ENCODE measurements at places on chromosomes 5 and 9.

GRCh38 chr9:31556667-31557463 lies 827.6 kb upstream of the ACO1 start:
- no peak for DNase-seq

GRCh38 chr5:176653401-176654385 lies 6.4 kb downstream of the TSPAN17 start:
- DNase-seq: no peak

GRCh38 chr9:128246471-128246870 lies 29.3 kb downstream of the GOLGA2 start:
- DNase-seq: no peak

DNA sequence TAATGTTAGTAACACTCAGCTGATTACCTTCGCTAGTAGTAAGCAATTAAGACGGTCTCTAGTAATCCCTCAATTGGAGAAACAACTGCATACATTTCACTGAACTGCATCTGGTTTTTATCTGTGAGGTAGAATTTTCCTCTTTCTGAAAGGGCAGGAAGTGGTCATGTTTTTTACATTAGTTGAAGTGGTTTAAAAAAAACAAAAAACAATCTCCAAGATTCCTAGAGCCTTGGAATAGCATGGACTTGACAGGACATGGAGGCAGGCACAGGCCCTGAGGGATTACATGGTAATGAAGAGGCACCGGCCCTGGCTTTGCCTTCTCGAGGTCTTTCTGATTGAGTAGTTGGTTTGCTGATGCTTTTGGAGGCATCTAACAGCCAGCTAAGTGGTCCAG lies 25.8 kb downstream of the THBS4 start:
- DNase-seq: no peak

GRCh38 chr9:113187929-113188595 lies 33.0 kb downstream of the FKBP15 start:
- peak; percentile 33 for DNase-seq

- DNase-seq: no peak
These were observed 73.8 kb downstream of the MED27 start for GRCh38 chr9:132005899-132006298.

- peak; percentile 29 for DNase-seq
These were observed 4.3 kb upstream of the AGPAT2 start for GRCh38 chr9:136691316-136692184.

DNA sequence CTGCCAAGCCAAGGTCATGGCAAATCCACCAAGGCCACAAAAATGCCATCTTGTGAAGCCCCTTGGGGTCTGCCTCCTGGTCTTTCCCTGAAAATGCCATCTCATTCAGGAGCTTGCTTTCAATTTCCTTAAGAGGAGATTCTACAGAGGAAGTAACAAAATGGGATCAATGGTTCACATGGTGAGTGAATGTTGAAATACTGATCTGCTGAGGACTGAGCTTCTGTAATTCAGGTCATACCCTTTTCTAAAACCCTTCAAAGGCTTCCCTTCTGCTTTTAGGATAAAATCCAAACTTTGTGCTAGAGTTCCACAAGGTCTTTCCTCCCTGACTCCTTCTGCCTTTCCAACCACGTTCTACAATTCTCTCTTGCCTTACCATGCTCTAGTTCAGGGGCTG lies 24.7 kb upstream of the NR3C1 start:
- DNase-seq: no peak

DNA sequence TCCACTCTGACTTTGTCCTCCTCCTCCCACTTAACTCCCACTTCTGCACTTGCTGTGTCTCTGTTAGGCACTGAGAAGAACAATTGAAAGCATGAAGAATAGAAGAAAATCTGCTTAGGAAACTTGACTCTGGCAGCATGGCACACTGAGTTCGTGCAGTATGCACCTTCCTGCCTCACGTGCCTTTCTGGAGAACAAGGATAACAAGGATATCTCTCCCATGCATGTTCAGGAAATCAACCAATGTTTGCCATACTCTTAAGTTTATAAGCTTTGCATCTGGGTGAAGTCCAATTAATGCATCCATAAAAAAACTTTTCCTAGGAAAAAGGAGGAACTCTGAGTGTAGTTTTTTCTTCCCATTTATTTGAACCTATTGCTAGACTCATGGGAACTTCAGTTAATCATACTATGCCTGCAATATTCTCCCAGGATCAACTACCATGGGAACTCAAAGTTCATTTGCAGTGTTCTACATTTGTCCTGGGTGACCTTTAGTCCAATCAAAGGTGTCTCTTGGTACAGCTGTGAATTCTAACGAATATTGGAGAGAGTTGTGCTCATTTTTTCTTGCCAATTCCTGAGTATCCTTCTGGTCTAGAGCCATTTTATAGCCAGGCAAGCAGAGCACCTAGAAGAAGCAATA lies 227.0 kb downstream of the ENC1 start:
- DNase-seq: no peak

GRCh38 chr9:84061613-84062193 lies 81.1 kb downstream of the RMI1 start:
- no peak for DNase-seq

DNA sequence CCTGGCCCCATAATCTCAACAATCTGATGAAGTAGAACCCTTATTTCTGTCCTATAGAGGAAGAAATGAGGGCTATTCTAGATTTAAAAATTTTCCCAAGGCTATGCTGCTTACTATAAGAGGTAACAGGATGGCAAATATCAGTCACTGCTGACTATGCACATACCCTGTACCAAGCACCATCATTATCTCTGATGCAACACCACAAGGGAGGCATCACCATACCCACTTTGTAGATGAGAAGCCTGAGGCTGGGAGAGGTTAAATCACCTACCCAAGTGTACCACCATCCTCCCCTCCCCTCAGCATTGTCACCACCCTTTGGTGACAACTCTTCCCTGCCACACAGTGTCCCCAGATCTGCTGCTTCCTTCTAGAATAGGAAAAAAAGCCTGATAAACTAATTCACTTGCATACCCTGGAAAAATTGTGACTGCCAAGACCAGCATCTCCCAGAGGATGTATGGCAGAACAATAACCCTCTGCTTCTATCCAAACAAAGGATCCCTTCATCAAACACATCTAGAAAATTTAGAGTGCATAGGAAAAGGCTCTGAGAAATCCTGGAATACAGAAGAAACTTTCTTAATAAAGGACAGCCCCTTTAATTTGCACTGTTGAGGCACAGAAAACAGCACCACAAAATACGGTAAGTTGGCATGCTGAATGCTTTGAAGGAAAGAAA lies 48.3 kb downstream of the PRRC1 start:
- DNase-seq: no peak

GRCh38 chr5:151081431-151082281 lies 822 bp upstream of the TNIP1 start:
- DNase-seq: no peak

DNA sequence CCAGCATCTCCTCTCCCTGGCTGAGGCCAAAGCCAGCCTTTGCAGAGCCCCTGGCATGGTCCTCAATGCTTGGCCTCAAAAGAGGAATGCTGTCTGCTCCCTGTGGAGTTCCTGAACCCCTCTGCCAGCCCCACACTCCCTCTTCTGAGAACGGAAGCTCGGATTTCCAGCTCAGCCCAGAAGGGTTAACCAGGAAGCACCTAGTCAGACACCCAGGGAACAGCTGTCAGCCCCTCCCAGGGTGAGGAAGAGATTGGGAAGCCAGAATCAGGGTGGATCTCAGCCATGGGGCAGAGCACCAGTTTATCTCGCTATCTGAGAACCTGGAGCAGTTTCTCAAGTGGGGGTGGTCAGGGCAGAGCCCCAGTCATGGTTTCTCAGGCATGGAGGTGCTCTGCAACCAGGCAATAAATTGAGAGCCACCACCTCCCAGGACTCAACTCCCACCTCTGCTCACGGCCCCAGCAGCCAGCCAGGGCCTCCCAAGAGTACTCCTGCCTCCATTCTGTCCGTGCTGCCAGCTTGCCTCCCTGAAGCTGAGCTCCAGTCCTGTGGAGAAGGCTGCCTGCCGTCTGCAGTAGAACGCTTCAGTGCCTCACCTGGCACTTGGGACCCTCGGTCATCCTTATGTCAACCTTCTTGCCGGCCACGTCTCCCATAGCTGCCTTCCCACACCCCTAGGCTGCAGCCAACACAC lies 7.6 kb downstream of the FOXE1 start:
- DNase-seq: no peak

GRCh38 chr9:75451045-75451444 lies 362.7 kb downstream of the OSTF1 start:
- no peak for DNase-seq

GRCh38 chr5:14869668-14870164 lies 1.9 kb downstream of the ANKH start:
- DNase-seq: no peak

GRCh38 chr5:95191330-95191729 lies 93.6 kb downstream of the MCTP1 start:
- DNase-seq: no peak

DNA sequence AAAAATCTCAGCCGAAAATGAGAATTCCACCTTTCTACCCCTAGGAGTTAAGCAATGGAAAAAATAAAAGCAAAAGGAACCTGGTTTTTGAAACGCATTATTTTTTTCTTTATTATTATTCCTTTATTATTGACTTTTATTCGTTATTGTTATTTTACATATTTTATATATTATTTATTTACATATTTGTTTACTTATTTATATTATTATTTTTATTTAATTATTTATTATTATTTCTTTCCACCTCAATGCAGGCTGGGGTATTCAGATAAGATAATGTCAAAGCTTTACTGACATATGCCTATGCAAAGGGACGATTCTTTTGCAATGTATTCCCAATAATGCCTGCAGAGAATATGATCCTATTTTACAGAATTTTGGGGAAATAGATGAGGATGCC lies 16.7 kb downstream of the UGT3A2 start:
- no peak for DNase-seq

GRCh38 chr5:143159031-143159430 lies 244.5 kb downstream of the NR3C1 start:
- DNase-seq: no peak

DNA sequence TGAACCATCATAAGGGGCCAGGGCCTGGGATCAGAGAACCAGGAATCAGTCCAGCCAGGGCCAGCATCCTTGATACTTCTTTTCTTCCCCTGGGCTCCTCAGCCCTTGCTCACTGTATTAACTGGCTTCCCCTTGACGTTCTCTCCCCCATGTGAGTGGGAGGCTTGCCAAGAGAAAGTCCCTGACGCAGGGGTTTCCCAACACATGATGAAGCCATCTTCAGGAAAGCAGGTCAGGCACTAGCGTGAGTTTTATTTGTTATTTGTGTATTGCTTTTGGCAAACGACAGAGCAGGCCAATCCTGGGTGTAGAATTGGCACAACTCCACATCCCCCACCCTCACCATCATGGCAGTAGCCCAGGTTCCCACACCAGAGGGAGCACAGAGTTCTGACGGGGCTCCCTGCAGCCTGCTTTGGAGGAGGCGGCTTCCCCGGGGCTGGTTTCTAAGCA lies 165.5 kb upstream of the NFIL3 start:
- DNase-seq: peak; percentile 30

- no peak for DNase-seq
These were observed 14.7 kb downstream of the NADK2 start for GRCh38 chr5:36227046-36227445.

GRCh38 chr5:57665146-57665936 lies 182.7 kb upstream of the ACTBL2 start:
- DNase-seq: no peak

DNA sequence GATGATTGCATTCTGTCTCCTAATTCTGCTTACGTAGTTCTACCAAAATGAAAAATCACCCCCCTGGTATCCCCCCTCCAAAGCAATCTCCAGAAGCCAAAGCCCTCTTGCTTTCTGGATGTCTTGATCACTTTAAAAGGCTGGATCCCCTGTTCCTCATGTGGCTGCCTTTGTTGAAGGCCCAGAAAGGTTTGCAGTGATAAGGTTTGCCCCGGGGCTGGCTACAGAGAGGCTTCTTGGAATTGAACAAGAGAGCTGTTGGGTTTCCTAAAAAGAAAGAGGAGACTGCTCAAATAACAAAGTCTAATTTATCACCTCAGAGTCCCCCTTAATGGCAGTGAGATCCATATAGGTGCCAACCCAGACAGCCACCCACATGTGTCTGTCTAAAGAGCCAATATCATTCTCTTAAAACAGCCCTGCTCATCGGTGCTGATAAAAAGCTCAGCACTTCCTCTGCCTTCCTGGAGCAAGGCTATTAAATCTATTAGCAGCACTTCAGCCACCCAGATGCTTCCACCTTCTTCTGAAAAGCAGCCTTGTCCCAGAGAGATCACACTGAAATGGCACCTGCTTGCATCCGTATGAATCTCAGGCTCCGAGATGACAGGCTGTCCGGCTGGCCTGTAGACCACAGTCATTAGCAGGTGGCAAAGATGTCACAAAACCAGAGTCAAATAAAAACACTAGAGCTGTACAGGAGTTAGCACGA lies 70.9 kb downstream of the TEX10 start:
- DNase-seq: no peak

- no peak for DNase-seq
These were observed 12.6 kb downstream of the TRIO start for GRCh38 chr5:14155739-14156138.

GRCh38 chr5:9833871-9834270 lies 203.7 kb upstream of the TAS2R1 start:
- DNase-seq: no peak

GRCh38 chr5:43588842-43589241 lies 14.1 kb upstream of the NNT start:
- DNase-seq: no peak

GRCh38 chr5:140565780-140566095 lies 1.1 kb downstream of the SLC35A4 start:
- no peak for DNase-seq

DNA sequence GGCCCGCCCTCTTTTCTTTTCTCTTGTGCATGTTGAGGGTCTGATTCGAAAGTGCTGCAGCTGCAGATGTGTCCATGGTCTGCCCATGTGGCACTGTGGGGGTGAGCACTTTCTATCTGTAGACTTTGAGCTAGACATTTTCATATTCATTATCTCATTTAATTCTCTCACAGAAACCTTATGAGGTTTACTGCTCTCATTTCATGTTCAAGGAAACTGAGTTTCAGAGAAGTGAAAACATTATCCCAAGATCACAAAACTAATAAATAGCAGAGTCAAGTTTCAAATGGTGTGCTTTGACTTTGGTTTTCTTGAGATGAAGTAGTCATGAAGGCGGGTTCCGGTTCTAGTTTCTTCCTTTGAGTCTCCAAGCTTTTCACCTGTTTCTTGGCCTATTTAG lies 536.5 kb upstream of the ZNF462 start:
- no peak for DNase-seq

DNA sequence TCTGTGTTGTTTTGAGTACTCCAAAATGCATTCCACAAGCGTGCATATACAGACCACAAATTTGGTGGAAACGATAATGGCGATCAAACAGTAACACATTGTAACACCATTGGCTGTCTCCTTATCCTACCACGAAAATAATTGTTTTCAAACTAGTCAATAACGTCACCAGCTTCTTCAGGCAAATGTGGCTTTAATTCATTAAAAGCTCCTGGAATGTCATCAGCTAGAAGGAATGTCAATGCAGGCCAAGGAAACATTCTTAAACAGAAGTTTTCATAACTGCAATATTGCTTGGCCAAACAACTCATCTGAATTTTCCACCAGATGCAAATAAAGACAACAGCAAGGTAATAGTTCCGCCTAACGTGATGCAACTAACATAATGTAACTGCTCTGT lies 71.6 kb upstream of the XPA start:
- DNase-seq: no peak

- DNase-seq: no peak
These were observed 4.8 kb downstream of the ADAMTSL1 start for GRCh38 chr9:18478501-18479361.

- no peak for DNase-seq
These were observed 457.6 kb upstream of the ACTBL2 start for GRCh38 chr5:57940236-57940635.
